ENCODE measurements at places on chromosomes 12 and 14.

GRCh38 chr12:41100572-41100971, 87.5 kb upstream of the PDZRN4 start:
- no peak for DNase-seq

DNA sequence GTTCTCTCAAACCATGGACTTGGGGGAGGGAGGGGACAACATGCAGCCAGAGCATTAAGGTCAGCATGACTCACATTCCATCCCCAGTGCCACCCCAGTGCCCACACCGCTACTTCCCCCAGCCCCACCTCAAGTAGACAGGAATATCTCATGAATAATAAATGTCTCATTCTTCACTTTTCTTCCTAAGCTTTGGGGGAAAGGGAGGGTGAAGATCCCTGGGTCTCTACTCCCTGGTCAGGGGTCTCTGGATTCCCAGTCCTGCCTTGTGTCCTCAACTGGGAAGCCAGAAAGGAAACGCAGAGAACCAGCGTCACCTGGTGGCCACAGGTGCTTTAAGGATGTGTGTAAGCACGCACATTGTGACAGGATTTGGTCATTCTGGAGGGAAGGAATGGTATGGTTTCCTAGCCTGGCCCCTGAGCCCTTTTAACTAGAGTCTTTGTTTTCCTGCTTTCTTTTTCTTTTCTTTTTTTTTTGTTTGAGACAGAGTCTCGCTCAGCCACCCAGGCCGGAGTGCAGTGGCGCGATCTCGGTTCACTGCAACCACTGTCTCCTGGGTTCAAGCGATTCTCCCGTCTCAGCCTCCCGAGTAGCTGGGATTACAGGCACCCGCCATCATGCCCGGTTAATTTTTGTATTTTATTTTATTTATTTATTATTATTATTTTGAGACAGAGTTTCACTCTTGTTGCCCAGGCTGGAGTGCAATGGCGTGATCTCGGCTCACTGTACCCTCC, 3.4 kb downstream of the GPR84 start:
- DNase-seq = peak; percentile 56

DNA sequence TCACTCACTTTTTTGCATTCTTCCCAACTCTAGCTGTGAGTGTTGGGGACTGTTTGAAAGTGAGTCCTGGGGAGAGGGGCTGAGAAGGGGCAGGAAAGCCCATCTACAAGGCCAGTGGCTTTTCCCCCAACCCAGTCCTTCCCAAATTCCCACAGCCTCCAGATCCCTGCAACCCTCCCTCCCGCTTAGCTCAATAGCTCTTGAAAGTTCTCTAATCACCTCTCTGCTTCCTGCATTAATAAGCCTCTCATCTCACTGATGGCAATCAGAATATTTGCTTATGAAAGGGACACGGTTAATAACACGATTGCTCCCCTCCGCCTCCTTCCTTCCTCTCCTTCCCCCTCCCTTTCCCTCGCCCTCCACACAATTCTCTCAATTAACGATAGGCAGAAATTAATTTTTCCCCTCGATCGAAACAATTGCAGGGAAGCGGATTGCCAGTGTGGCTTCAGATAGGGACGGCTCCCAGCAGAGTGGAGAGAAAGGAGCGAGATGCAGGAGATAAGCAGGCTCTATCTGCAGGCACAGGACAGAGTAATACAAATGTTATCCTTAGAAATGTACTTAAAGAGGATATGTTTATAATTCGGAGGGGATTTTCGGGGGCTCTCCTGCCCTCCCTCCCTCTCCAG, 15.1 kb upstream of the GPATCH2L start:
- no peak for DNase-seq

- DNase-seq = no peak
Observed at GRCh38 chr14:71388862-71389261, 481.6 kb downstream of the PCNX1 start.

DNA sequence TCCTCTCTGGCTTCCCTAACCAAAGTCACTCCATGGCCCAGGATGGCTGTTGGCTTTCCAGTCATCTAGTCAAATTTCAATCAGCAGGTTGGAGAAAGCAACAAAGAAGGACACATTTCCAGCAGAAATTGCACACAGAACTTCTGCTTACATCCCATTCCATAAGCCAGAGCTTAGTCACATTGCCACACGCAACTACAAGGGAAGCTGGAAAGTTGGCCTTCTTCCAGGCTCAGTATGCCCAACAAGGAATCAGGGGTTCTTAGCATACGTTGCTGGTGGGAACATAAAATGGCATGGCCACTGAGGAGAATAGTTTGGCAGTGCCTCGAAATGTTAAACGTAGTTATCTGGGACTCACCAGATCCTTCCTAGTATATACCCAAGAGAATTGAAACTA, 9.3 kb upstream of the APPL2 start:
- no peak for DNase-seq

- DNase-seq = no peak
Observed at GRCh38 chr12:114888928-114889584, 205.1 kb upstream of the TBX3 start.

GRCh38 chr14:51929910-51930682, 59.2 kb upstream of the RTRAF start:
- no peak for DNase-seq

DNA sequence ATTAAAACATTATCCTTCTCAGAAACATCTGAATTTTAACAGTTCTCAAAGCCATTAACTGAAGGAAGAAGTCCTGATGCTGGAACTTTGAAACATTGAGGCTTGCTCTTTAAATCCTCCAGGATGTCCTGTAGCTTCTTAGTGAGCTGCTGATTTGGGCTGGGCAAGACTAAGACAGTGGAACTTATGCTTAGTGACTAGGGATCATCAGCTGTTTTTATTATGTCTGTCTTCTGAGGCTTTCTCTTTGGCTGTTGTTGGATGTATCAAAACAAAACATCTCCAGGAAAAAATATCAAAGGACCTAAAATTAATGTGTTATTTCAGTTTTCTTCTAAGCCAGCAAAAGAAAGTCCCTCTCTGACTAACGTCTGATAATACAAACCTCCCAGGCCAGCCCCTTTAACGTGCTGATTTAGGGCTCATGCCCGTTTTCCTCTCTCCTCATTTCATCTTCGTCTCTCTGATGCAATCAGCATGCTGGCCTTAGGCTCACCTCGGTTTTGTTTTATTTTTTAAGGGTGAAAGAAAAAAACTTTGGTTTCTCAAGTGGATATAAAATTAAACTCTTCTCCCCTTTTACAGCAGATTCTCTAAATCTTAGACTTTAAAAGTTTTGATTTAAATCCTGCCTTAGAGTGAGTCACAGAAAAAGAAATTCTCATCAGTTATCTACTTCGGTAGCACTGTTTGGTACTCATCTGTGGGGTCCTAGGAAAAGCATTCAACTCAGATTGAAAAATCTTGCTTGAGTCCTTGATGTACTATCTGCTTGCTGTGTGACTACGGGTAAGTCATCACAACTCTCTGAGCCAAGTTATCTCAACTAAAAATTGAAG, 106.2 kb upstream of the CCDC91 start:
- DNase-seq = no peak

- no peak for DNase-seq
Observed at GRCh38 chr14:65255029-65255545, 152.8 kb upstream of the MAX start.

DNA sequence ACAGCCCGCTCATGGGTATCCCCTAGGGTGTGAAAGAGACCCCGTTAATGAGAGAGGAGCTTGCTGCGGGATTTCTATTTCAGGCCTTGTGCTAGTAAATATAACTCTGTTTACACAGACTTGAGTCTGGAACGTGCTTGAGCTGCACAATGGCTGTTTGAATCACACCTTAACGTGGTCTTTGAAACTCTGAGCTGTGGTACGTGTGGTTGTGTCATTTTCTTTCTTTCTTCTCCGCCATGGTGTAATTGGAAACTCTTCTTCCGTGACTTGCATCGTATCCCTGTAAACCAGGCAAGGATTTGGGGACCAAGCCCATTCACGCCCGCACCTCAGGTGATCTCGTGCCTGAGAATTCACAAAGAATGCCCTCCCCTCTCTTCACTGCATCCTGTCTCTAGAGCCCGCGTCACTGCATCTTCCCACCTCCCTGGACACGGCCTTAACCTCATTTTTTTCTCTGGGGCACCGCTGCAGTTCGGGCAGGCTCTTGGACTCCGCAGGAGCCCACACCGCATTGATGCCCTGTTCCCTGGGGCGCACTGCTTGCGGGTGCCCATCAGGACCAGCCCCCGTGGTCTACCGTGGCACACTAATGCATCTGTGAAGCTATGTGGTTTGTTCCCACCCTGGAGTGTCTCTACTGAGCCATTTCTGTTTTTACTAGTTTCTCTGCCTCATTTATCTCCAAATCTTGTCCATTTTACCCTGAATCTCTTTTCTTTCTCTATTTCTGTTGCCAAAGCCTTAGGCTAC, 78.4 kb upstream of the PARP11 start:
- no peak for DNase-seq

Data from stimulated activated CD4-positive, alpha-beta T cell treated with anti-CD3 and anti-CD28 coated beads, Interleukin-12 subunit alpha, Interleukin-12 subunit beta, amount 100 ng/mL, for 4 hours (primary cell).